MM.1S (cell line): ENCODE measurements at places on chromosomes 11 and 22.

DNA sequence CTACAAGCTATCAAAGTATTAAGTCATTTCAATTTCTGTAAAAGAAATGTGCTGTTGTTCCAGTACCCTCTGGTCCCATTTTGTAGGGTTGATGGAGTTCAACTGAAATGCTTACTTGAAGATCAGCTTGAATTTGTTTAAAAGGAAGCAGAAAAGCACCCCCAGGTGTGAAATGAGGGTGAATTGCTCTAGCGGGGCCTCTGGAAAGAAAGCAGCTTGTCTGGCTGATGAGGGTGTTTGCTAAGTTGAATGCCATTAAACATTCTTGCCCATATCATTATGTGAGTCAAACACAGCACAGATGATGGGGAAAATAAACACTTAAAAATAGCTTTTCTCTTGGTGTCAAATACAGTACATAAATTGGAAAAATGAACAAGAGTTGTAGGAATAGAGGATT, 280.3 kb downstream of the RAB38 start:
- no peak overlapping the region for H3K27ac ChIP-seq
- H3K4me3 ChIP-seq, result no peak overlapping the region
- H3K4me1 ChIP-seq, result no peaks in the 10 kb centered on the region

GRCh38 chr11:11407065-11407762, 54.2 kb upstream of the CSNK2A3 start:
- H3K27me3 ChIP-seq, result no peaks in the 10 kb centered on the region
- H3K27ac ChIP-seq, result no peak overlapping the region
- H3K4me3 ChIP-seq, result no peak overlapping the region

GRCh38 chr22:44025171-44026065, 1.3 kb downstream of the PARVB start:
- H3K36me3 ChIP-seq, result no peaks in the 10 kb centered on the region
- peak overlapping the region; percentile 87 for H3K4me3 ChIP-seq
- peak overlapping the region; percentile 98 for H3K27ac ChIP-seq
- peak; percentile 60 for DNase-seq
- H3K27me3 ChIP-seq, result no peaks in the 10 kb centered on the region
- peaks cover 10% of the 10 kb centered on the region; the same call in 1 of the 2 replicates for H3K4me1 ChIP-seq

- no peak for DNase-seq
- no peaks in the 10 kb centered on the region for H3K27me3 ChIP-seq
- no peak overlapping the region for H3K27ac ChIP-seq
- no peaks in the 10 kb centered on the region for H3K36me3 ChIP-seq
Measured at GRCh38 chr11:2766166-2766565, 66.4 kb upstream of the KCNQ1OT1 start.

- H3K36me3 ChIP-seq, result no peaks in the 10 kb centered on the region
- H3K27ac ChIP-seq, result peak overlapping the region; percentile 54; the same call in 1 of the 2 replicates
- peaks cover 15% of the 10 kb centered on the region for H3K4me1 ChIP-seq
- H3K27me3 ChIP-seq, result no peaks in the 10 kb centered on the region
Measured at GRCh38 chr11:123086305-123086704, 24.4 kb upstream of the HSPA8 start.
